SIG-M5 (cell line): ENCODE measurements at places on chromosomes 2 and 18.

DNA sequence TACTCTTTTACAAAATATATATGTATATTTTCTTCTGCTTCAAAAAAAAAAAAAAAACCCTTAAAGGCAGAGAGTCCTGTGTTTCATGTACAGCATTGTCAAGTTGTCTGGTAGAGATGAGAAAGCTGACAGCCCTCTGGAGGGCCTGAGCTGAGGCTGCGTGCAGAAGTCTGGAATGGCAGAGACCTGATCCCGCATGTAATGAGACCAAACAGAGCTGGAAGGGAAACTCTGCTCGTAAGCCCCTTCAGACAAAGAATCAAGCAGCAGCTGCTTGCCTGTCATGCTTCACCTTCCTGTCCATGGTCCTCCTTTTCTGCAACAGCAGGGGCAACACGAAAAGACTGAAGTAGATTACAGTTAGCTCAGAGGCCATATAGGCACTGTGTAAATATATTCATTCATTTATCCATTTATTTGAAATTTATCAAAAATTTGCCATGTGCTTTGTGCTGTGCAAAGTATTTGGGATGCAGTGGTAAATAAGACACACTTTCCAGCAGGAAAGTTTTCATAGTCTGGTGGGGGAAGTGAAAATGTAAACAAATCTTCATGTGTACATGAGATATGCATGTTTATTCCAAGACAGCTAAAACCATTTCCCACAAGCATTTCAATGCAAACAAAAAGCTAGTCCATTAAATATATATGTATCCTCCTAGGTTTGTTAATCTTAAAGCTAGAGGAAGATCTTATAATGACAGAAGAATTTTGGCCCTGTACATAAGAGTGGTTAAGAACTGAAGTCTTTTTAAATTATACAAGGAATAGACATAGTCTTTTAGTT, 912.7 kb downstream of the CPS1 start:
- no peak for DNase-seq

- no peak for DNase-seq
Observed at GRCh38 chr18:13587001-13587400, 139.4 kb downstream of the FAM210A start.

GRCh38 chr2:176415937-176416499, 146.8 kb downstream of the MTX2 start:
- no peak for DNase-seq

DNA sequence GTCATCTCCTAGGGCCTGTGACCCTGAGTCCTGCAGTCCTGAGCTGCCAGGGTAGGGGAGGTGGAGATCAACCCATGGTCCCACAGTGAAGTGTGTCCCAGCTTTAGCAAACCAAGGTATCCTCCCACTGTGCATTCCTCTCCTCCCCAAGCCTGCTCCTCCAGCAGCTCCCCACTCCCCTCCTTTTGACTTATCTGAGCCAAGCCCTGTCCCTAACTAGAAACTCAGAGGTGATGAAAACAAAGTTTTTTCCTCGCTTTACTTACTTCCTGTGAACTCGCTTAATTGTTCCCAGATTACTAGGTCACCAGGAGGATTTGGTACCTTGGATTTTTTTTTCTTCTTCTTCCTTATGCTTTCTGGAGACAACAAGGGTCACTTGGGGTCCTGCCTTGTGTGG, 80.8 kb downstream of the EHD3 start:
- DNase-seq, result no peak

GRCh38 chr2:109376796-109377495, 236.8 kb downstream of the SEPTIN10 start:
- no peak for DNase-seq
